ENCODE measurements at places on chromosomes 12 and 14. TPM values are rescaled to one million over a fixed set of nuclear protein-coding genes. Genes with fewer than 3 reads are reported as not detected.

KRT2 gene
- not detected for polyA plus RNA-seq

STXBP6 gene
- polyA plus RNA-seq = 14.6 TPM

SLC16A7 gene
- 4.0 TPM for polyA plus RNA-seq

ANKRD33 gene
- not detected for polyA plus RNA-seq

KRT6A gene
- polyA plus RNA-seq = not detected

TTC9 gene
- polyA plus RNA-seq = 14.2 TPM

FSCB gene
- polyA plus RNA-seq = not detected

IL31 gene
- polyA plus RNA-seq = not detected

CRACR2A gene
- polyA plus RNA-seq = 0.58 TPM

DNAAF2 gene
- polyA plus RNA-seq = 41.6 TPM

CYP46A1 gene
- polyA plus RNA-seq = 5.4 TPM

SUDS3 gene
- polyA plus RNA-seq = 67.9 TPM

KCNA1 gene
- polyA plus RNA-seq = 11.6 TPM

OSGEP gene
- 248 TPM for polyA plus RNA-seq

C12orf50 gene
- 0.30 TPM for polyA plus RNA-seq

TUBA1B gene
- 573 TPM for polyA plus RNA-seq

MCRS1 gene
- polyA plus RNA-seq = 112 TPM

ZNF84 gene
- polyA plus RNA-seq = 158 TPM

RAB2B gene
- 47.9 TPM for polyA plus RNA-seq

CEP128 gene
- 5.5 TPM for polyA plus RNA-seq

AP1G2 gene
- 163 TPM for polyA plus RNA-seq

OTUB2 gene
- polyA plus RNA-seq = 2.8 TPM

CISTR gene
- not detected for polyA plus RNA-seq

LALBA gene
- polyA plus RNA-seq = not detected

MIP gene
- not detected for polyA plus RNA-seq

LRRK2 gene
- polyA plus RNA-seq = 0.54 TPM

IFNG-AS1 gene
- not detected for polyA plus RNA-seq

ATXN3 gene
- polyA plus RNA-seq = 16.7 TPM

SLCO1B1 gene
- not detected for polyA plus RNA-seq

RNU7-1 gene
- polyA plus RNA-seq = not detected

MYF6 gene
- polyA plus RNA-seq = not detected

TMCC3 gene
- polyA plus RNA-seq = 1.9 TPM

TAS2R31 gene
- 4.0 TPM for polyA plus RNA-seq

NPAS3 gene
- polyA plus RNA-seq = 1.3 TPM

TDRD9 gene
- 25.6 TPM for polyA plus RNA-seq

All from neural cell (in vitro differentiated cells).